T-helper 17 cell (primary cell): ENCODE measurements at places on chromosomes 7 and 10. TPM values are rescaled to one million over a fixed set of nuclear protein-coding genes. Genes with fewer than 3 reads are reported as not detected.

DNA sequence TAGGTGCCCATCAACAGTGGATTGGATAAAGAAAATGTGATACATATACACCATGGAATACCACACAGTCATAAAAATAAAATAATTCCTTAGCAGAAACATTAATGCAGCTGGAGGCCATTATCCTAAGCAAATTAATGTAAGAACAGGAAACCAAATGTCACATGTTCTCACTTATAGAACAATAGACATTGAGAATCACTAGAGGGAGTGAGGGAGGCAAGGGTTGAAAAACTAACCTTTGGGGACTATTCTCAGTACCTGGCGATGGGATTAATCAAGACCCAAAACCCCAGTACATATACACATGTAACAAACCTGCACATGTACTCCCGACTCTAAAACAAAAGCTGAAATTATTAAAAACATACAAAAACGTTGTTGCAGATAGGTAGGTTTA, 222.6 kb downstream of the SEMA3E start:
- no peak for DNase-seq

GRCh38 chr10:123149568-123150270, 1.8 kb downstream of the HMX2 start:
- DNase-seq, result no peak

DNA sequence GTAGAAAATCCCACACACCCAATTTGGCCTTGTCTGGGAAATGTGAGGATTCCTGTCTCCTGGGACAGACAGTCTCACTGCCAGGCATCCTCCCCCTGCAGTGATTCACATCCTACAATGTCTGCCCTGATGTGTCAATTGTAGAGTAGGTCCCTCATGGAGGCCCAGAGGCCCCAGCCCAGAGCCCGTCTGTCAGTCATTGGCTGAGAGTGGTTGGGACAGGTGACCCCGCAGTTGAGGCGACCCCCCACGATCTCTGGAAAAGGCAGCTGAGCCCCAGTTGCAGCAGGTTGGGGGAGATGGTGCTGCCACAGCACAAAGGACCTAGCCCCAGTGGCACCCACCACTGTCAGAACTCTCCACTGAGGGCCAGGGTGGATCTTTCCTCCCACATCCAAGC, 84.3 kb upstream of the INSIG1 start:
- DNase-seq, result no peak

GRCh38 chr7:113179313-113179712, 61.0 kb upstream of the SMIM30 start:
- no peak for DNase-seq

- DNase-seq, result no peak
Measured at GRCh38 chr10:111801841-111802240, 381.7 kb downstream of the GPAM start.

DNA sequence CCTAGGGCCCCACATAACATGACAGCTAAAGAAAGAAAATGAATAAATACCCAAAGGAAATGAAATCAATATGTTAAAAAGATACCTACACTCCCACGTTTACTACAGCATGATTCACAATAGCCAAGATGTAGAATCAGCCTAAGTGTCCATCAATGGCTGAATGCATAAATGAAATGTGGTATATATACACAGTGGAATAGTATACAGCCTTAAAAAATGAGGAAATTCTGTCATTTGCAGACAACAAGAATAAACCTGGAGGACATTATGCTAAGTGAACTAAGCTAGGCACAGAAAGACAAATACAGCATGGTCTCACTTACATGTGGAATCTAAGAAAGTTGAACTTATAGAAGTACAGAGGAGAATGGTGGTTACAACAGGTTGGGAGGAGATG, 102.9 kb downstream of the ST8SIA6 start:
- no peak for DNase-seq

- no peak for DNase-seq
Measured at GRCh38 chr7:2953588-2954407, 89.9 kb downstream of the CARD11 start.

DNA sequence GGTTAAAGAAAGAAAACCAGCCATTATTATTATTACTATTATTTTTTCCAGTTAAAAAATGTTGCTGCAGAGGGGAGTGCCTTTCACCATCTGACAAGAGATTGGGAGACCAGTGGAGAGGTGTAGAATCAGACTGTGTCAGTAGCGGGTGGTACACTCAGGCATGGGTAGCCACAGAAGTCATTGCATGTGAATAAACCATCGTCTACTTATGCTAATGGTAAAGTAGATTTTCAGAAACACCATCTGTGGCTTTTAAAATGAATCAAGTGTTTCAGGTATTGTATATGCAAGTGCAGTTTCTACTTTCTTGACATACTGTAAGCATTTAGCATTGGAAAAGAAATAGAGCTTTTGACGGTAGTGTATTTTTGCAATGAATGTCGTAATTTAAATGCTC, 131.5 kb upstream of the SP8 start:
- DNase-seq, result no peak

DNA sequence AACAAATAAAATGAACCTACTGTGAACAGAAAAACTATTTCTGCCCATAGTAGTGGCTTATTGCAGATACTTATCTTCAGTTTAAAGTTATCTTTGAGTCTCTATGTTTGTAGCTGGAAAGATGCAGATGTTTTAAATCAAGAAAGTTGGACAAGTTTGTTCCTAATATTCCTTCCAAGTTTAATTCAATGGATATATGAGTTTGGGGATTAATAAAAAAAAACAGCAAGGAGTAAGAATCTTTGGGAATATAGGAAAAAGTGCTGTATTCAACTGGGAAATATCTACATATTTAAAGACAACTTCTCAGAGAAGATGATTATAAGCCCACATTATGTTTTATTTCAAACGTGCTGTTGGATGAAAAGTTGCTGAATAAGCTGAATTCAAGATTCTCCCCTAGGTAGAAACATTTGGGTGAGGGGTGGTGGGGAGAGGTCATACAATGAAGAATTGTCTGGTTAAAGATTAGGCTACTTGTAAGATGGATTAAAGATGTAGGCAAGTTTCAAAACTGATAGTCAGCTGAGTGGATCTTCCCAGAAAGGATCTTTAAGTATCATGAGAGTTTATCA, 1135.2 kb downstream of the CNTNAP2 start:
- DNase-seq, result no peak

DNA sequence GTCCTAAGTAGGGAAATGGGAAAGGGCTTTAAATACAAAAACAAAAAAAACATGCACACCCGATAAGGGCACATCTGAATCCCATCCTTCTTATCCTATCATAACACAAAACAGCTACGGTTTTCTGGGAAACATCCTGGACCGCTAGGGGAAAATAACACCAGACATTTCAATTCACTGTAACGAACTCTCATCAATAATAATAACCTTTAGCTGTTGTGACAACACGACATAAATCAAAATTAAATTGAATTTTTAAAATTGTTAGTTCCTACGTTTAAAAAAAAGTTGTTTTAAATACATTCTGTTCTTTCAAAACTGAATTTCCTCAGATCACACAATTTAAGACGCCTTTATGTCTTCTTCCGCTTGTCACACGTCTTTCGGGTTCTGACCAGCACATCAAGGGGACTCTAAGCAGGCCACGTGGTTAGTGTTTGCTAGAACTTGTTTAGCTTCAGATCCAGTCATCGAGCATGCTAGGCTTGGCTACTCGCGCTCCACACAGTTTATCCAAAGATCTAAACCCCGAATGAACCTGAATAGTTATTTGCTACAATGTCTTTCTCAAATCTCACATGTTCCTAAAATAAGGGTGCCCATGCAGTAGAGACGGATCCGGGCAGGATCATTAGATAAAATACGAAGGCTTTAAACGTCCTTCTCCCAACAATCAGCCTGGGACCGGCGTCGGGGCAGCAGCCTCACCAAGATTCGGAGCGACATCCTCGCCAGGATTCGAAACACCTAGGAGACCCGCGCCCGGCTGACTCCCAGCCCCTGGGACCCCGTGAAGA, 839 bp downstream of the IKZF5 start:
- DNase-seq, result peak; percentile 9

GRCh38 chr7:56538541-56539429, 422.6 kb upstream of the NUPR2 start:
- DNase-seq, result no peak

DNA sequence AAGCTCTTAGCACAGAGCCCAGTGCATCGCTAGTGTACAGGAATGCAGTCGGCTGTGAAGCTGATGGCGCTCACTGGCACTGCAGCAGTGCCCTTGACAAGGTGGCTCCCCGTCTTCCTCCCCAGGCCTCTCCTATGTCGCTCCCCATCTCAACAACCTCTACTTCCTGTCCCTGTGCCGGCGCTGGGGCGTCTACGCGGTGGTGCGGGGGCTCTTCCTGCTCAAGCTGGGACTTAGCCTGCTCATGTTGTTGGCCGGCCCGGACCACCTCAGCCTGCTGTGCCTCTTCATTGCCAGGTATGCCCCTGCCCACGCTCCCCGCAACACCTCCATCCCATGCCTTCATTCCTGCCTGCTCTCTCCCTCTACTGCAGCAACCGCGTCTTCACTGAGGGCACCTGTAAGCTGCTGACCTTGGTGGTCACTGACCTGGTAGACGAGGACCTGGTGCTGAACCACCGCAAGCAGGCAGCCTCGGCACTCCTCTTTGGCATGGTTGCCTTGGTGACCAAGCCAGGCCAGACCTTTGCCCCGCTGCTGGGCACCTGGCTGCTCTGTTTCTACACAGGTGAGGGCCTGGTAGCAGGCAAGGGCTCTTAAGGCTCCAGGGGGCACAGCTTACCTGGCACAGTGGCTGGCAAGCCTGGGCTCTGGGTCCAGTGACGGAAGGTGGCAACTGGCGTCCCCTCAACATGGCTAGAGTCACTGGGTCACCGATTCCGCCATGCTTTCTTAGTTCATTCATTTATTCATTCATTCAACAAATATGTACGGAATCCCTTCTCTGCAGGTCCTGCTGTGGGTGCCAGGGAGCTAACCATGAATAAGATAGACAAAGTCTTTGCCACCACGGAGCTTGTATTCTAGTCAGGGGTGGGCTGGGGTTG, 22.3 kb upstream of the C10orf95 start:
- no peak for DNase-seq

DNA sequence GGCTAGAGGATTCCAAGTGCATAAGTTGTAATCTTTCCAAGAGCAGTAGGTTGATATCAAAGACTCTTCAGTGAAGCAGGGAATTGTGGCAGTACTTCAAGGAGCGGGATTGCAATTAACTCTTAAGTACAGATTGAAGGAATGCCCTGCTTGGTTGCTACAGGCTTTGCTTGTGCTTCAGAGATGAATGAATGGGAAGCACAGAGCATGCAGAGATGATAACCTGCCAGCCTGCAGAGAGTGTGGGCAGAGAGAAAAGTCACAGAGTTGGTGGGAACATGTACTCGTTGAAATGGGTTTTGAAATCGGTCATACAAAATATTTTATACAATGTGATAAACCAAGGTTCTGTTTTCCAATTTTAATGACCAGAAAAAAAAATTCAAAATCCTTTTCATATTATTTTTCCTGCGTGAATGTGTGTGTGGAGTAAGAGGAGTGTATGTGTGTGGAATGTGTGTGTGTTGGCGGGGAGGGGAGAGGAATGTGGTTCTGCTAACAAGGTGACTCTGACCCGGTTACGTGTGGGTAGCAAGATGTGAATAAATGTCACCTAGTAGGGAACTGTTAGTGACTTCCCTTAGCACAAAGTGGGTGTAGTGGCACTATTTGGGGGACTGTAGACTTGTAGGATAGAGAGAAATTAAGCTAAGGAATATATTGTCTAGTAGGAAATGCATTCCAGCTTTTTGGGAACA, 697.8 kb downstream of the GATA3 start:
- DNase-seq, result no peak

DNA sequence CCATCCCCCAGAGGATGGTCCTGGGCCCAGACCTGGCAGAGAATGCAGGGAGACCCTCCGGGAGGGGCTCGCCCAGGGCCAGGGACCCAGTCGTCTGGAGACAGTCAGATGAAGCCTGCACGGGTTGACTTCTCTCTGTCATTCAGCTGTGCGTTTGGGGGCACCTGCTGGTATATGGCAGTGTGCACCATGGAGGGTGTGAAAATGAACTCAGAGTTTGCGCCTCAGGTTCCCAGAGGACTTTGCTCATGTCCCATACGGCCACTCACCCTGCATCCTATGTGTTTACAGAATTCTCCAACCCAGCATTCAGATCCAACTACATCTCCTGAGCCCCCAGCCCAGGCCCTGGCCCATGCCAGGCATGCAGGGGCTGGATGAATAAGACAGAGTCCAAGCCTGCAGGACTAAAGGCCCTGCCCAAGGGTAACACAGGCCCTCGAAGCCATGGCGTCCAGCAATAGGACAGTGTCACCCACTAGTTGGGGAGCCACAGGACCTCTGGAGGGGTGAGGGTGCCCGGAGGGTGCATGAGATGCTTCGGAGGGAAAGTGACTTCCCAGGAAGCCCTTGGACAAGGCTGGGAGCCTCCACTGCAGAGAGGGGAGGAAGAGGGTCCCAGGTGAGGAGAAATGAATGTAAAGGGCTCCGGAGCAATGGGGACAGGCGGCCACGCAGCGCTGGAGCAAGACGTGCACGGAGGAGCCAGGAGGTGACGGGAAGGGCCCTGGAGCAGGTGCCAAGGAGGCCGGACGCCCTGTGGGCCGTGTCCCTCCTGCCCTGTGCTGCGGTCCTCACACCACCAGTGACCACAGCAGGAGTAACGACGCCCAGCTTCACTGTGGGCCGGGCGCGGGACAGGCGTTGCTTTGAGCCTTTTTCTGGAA, 36.3 kb downstream of the CALML3 start:
- no peak for DNase-seq

DNA sequence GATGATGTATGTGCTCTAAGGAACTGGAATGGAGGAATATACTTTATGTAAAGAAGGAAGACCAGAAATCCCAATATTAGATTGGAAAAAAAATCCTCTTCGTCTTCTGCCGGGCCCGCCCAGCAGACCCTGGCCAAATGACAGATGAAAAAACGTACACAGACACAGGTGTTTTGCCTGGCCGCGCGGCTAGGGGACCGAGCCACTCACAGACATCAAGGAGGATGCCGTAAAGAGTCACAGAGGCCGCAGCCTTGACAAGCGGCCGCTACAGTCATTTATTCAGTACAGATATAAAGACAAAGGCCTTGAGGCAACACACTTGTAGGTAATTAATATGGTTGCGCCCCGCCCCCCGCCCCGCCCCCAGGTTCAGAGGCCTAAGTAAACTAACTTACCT, 594.1 kb downstream of the GRM8 start:
- DNase-seq, result no peak

GRCh38 chr10:6171881-6172695, 30.6 kb upstream of the PFKFB3 start:
- peak; percentile 22 for DNase-seq

GRCh38 chr10:34612446-34612845, 202.7 kb downstream of the PARD3 start:
- DNase-seq, result no peak

AS3MT gene
- total RNA-seq, result 1.0 TPM

ADARB2 gene
- 0.18 TPM for total RNA-seq

CAV1 gene
- total RNA-seq, result 0.57 TPM

PPRC1 gene
- 41.0 TPM for total RNA-seq
